ENCODE measurements at places on chromosomes 4 and X.
A peak's percentile ranks its signal among the peaks of the same experiment; 100 is the strongest.

DNA sequence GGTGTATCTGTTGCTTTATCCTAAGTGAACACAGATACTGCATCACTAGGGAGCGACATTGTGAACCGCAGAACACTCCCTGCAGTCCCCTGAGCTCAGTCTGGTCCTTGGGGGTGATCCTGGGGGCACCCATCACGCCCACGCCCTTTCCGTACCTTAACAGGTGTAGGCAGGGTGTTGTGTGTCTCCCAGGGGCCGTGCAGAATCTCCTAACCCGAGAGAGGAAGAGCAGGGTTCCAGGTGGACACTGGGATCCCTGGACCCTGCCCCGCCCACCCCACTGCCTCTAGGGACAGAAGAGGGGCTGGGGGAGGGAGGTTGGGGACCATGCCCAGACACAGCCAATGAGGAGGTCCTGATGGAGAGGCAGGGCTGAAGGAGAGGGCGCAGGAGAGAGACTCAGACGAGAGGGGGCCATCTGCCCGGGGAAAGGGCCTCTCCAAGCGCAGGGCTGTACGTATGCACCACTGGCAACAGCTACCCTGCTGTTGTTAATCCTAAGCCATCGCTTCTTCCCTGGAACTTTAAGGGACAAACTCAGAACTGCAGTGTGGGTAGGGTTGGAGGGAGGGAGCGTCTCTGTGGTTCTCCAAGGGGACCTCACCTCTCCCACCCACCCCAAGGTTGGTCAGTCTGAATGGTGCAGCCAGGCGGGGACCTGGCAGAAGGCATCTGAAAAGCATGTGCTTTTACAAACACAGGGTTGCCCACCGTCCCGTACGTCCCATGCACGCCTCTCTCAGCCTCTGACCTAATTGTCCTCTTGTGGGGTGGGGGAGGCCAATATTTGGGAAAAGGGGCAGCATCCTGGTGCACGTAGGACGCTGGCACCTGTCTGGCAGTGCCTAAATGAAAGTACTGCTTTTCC lies 2.5 kb downstream of the P2RY8 start:
- no peak for DNase-seq

- DNase-seq: no peak
Observed at GRCh38 chr4:13694256-13694655, 66.7 kb upstream of the BOD1L1 start.

GRCh38 chr4:144597171-144597570 lies 48.8 kb upstream of the HHIP start:
- no peak for DNase-seq

DNA sequence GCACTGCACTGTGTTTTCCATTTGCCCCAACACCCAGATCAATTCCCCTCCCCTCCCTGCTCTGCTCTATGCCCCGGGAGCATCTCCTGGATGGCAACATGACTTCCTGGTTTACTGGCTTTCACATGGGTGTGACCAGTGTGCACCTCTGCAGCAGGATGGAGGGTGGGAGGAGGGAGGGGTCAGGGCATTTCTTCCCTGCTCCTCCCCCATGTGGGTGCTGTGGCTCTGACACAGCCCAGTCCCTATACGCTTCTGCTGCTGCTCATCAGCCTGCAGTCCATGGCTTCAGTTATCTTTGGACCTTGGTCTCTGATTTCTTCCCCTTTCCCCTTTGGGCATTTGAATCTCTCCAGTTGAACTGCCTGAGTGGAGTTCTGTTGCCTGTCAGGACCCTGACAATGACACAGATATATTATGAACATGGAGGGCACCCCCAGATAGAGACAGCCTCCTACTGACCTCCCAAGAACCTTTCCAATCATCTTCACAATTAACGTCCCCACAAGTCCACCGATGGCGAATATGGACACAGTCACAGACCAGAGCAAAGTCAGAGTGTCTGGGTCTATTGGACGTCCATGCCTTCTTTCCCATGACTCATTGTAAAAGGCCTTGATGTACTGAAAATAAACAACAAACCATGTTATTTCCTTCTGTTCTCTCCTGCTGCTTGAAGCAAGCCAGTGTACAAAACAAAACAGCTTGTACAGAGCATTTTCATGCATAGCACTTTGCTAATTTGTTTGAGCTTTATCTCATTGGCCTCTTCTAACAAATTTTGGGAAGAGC lies 24.8 kb downstream of the SLC2A9 start:
- no peak for DNase-seq

GRCh38 chr4:108060164-108060563 lies 70.5 kb downstream of the HADH start:
- DNase-seq: peak; percentile 21

GRCh38 chrX:130071611-130072344 lies 38.5 kb downstream of the ELF4 start:
- no peak for DNase-seq

- DNase-seq: no peak
Observed at GRCh38 chrX:54825716-54826438, 18.3 kb downstream of the MAGED2 start.

GRCh38 chrX:138775517-138775916 lies 64.0 kb upstream of the FGF13 start:
- DNase-seq: no peak

DNA sequence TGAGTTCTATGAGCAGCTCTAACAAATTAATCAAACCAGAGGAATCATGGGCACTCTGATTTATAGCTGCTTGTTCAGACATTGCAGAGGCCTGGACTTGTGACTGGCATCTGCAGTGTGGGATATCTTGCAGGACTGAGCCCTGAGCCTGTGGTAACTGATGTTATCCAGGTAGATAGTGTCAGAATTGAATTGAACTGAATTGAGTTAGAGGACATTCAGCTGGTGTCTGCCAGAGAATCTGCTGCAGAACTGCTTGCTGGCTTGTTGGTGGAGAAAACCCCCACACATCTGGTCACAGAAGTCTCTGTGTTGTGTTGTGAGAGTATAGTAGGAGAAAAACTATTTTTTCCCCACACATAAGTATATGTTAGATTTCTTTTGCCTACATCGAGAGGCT lies 42.2 kb downstream of the SMIM20 start:
- DNase-seq: no peak

GRCh38 chrX:132834109-132834508 lies 124.3 kb downstream of the HS6ST2 start:
- no peak for DNase-seq

DNA sequence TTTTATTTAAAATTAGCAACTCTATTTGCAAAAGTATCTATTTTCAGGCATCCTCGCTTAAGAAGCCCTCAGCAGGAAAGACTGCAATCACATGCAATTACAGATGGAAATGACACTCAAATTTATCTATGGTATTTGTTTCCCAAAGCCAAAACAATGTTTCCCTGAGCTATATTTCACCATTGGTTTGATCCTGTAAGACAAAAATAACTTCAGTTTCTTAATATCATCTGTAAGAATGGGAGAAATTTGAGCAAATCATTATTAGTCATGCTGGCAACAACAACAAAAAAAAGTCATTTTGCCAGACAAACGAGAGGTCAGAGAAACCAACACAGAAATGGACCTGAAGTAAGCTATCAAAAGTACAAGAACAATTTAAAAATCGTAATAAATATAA lies 204.1 kb downstream of the NR3C2 start:
- no peak for DNase-seq

DNA sequence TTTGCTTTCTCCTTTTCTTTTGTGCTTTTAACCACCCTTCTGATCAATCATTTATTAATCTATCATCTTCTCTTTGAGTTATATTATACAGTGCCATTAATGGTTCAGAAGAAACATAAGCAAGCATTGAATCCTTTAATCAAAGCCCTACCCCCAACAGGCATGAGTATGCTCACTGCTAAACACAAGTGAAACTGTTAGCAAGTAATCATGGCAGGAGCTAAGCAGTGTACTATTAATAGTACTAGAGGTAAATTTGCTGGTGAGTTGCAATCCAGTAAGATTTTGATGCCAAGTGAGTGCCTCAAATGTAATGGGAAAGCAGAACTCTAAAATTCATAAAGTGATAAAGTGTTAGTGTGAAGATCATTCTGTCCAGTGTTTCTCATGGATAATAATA lies 57.2 kb downstream of the FNIP2 start:
- no peak for DNase-seq

GRCh38 chr4:175062183-175062592 lies 144.0 kb downstream of the ADAM29 start:
- DNase-seq: no peak

DNA sequence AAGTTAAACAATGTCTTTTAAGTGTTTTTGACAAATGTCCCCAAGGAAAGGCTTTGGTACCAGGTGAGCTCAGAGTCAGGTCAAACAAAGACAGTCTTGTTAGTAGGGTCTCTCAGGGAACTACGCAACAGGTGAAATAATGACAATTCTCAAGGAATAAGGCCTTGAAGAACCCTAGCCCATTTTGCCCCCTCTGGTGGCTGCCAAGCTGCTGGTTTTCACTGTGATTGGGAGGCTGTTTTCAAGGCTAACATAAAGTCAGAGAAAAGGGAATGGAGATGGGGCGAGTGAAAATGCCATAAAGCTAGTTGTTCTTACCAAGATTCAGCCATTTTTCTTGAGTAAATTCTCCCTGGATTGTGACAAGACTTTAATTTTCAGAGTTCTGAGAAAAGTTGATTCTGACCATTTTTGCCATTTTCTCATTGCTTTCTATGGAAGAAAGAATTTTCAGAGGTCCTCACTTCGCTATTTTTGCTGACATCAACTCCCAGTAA lies 58.7 kb downstream of the RWDD4 start:
- no peak for DNase-seq

- DNase-seq: no peak
Observed at GRCh38 chrX:153631346-153631745, 15.7 kb upstream of the DUSP9 start.

GRCh38 chrX:17412692-17413091 lies 37.7 kb downstream of the NHS start:
- DNase-seq: peak; percentile 42

GRCh38 chr4:181711387-181711786 lies 531.8 kb upstream of the TENM3 start:
- DNase-seq: no peak

- no peak for DNase-seq
Observed at GRCh38 chr4:110367156-110367555, 108.8 kb upstream of the ENPEP start.

DNA sequence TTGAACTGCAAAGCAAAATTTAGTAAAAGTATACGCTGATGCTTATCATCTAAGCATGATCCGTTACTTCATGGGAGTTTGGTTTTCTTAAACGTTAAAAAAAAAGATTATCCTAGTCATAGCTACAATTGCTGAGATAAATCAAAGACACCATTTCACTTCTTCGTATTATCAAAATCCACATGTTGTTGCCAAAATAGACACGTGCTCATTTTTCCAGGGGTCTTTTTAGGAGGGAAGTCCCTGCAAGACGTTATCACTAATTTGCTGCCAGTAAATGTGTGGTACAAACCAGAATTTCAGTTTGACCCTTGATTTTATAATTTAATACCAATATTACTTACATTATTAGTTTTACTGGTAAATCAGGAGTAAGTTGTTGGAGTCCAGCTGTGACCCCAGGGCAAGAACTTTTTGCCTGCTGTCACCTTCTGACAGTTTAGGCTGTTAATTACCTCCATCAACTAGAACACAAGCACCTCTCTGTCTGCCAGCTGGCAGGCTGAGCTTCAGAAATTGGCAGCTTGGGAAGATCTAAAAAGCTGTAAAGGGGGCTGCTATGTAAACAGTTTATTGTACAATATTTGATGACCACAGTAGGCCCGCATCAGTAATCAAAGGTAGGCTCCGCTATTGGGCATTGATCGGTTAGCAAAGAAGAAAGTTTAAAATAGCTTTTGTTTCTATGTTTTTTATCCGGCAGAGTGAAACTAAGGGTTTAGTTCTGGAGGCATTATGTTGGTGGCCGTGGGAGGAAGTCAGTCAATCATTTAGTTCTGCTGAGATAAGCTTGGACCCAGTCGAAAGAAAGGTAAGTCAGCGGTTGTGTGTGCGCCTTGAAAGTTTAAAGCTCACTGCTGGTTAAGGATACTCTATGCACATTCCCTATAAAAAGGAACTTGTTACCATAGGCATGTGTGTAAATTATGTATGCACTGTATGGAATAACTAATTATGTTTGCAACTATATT lies 196.4 kb downstream of the FBXO8 start:
- no peak for DNase-seq

GRCh38 chr4:4776335-4776734 lies 83.1 kb upstream of the MSX1 start:
- no peak for DNase-seq

- no peak for DNase-seq
Observed at GRCh38 chrX:50638123-50638522, 167.5 kb upstream of the DGKK start.

GRCh38 chr4:66307641-66308438 lies 637.6 kb upstream of the EPHA5 start:
- DNase-seq: no peak

- DNase-seq: no peak
Observed at GRCh38 chr4:24515698-24516097, 68.7 kb downstream of the DHX15 start.

DNA sequence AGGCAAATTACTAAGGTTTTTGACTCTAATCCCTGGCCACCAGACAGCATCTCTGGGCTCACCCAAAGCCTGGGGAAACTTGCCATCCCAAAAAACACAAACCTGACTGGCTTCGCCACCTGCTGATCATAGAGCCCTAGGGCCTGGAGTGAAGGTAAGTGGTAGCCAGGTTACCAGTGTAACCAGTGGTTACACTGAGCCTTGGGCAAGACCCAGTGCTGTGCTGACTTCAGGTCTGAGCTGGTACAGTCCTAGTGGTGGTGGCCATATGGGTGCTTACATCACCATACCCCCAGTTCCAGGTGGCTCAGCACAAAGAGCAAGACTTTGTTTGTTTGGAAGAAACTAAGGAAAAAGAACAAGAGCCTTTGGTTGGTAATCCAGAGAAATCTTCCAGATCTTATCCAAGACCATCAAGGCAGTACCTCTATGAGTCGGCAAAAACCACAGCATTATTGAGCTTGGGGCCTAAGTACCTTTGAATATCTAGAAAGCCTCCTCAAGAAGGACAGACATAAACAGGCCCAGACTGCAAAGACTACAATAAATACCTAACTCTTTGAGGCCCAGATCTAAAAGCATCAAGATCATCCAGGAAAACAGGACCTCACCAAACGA lies 13.7 kb downstream of the MED14 start:
- DNase-seq: no peak

DNA sequence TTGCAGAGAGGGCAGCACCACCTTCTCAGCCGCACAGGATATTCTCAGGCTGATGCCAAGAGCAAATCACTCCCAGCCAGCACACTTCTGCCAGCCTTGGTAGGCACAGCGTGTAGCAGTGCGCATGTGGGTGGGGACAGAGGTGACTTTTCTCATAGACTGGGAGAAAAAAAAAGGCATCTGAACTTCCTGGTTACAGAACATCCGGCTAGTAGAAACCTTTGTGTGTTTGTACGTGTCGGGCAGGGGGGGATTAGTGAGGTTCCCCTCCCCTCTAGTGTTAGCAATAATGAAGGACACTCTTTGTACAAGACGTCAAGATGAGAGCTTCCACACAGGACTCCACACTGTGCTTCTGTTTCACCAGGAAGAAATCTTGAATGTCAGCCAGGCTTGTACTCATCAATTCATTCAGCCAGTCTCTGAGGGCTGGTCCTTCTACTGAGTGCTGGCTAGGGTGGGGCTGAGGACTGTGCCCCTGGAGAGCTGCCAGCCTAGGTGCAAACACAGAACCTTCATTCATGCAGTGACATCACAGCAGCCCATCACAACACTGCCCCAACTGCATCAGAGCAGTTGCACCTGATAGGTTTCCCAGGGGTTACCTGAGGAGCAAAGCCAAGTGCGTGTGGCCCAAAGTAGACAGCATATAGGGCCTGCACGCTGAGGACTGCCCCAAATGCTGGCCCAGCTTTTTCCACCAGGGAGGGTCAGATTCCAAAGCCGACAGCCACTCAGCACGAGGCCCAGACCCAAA lies 34.7 kb downstream of the SLC25A5 start:
- DNase-seq: no peak
